Psoas muscle (tissue), 8 donors: ENCODE measurements at places on chromosomes 16 and 17. TPM values are rescaled to one million over a fixed set of nuclear protein-coding genes. Genes with fewer than 3 reads are reported as not detected.

The SOST gene
- total RNA-seq, result not detected

The CTRL gene
- total RNA-seq, result 0.85 TPM

The MPV17L gene
- 26.2 TPM for total RNA-seq

The AURKB gene
- total RNA-seq, result not detected

The MT1G gene
- 1.7 TPM for total RNA-seq

GRCh38 chr16:263182-263774 lies 12.5 kb downstream of the RGS11 start:
- DNase-seq, result no peak

DNA sequence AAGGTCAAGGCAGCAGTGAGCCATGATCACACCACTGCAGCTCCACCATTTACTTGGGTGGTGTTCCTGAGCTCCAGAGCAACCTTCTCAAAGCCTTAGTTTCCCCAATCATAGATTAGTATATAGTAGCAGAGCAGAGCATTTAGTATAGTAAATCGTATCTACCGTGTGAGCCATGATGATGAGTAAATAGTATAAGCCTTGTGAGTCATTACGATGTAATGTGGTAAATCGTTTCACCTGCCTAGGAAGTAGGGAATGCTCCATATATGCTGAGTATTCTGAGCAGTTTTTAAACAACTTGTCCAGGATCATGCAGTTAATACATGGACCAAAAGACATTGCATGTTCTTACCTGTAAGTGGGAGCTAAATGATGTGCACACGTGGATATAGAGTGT lies 66.4 kb downstream of the SCNN1B start:
- DNase-seq, result no peak

DNA sequence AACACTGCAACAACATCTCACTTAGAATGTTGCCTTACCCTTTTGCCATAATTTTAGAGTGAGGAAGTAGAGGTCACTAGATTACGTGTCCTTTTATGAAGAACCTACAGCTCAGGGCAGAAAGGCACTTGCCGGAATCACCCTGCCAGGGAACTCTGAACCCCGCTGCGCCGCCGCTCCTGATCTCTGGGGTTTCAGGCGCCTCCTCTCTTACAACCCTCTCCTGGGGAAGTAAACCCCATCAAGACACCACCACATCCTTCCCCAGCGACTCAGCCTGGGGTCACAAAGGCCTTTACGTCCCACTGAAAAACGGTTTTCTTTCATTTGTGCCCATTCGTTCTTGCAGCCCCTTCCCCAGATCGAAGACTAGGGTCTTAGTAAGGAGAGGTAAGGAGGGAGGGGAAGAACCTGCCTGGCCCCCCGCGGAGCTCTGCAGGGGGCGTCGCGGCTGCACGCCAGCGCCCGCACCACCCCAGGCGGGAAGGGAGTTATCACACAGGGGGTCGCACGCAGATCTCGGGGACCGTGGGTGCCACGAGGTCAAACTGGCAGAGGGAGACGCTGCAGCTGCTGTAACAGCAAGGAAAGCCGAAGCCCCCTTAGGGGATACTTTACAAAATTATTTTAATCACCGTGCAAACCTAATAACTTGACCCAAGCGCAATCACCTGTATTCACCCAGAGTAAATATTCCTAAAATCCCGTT lies 1.0 kb upstream of the HLF start:
- DNase-seq, result no peak

GRCh38 chr16:82535262-82535661 lies 91.5 kb upstream of the CDH13 start:
- DNase-seq, result no peak

DNA sequence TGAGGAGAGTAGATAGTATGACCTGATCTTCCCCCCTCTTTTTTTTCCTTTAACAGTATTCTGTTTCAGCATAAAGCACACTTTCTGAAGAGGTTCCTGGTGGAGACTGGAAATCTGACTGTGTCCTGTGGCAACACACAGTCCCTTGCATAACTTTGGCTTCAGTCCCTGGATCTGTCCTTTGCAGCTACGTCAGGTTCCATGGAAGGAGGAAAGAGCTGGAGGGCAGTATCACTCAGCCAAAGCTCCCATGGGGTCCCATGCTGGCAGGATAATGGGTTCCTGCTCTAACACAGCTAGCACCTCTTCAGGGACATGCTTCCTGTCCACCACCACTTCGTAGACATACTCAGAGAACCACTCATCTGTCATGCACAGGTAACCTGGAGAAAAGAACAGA lies 13.3 kb upstream of the SLC6A4 start:
- peak; percentile 61 for DNase-seq

GRCh38 chr16:28882551-28883160 lies 4.4 kb downstream of the ATP2A1 start:
- DNase-seq, result peak; percentile 94

- DNase-seq, result peak; percentile 70
Observed at GRCh38 chr16:75304521-75305363, 53.3 kb upstream of the BCAR1 start.

DNA sequence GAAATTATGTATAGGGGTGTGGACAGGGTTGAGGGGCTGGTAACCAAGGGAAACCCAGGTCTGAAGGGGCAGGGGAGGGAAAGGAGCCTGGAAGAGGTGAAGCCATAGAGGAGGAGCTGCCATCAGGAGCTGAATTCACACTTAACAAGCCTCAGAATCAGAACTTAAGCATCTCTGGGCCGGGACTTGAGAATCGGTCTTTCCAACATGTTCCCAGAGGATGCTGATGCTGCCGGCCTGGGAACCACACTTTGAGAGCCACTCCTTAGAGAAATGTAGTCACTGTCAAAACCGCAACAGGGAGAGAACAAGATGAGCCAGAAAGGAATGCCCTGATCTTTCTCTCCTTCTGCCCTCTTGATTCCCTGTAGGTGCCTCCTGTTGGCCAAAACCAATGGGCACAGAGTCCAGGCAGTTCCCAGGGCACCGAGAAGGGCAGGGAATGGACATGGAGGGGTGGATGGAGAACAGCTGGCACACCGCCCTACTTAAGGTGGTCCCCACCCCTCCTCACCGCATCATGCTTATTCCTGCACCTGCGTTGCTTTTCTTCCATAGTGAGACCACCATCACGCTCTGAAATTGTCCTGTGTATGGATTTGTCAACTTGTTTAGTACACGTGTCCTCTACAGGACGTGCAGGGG lies 88.5 kb downstream of the GSG1L start:
- DNase-seq, result no peak
